ENCODE measurements at places on chromosomes 7 and 10. TPM values are rescaled to one million over a fixed set of nuclear protein-coding genes. Genes with fewer than 3 reads are reported as not detected.

Gene SAP25
- 36.1 TPM for total RNA-seq

Gene SLC13A1
- not detected for total RNA-seq

Gene SPDYE9
- not detected for total RNA-seq

Gene RGR
- not detected for total RNA-seq

Gene CHAT
- total RNA-seq, result not detected

Gene TMEM196
- total RNA-seq, result not detected

Gene PRPS1L1
- total RNA-seq, result not detected

Gene IMMP2L
- 6.5 TPM for total RNA-seq

- DNase-seq, result no peak
- H3K27ac ChIP-seq, result no peak overlapping the region
- no peaks in the 10 kb centered on the region for H3K36me3 ChIP-seq
- H3K27me3 ChIP-seq, result no peaks in the 10 kb centered on the region
Measured at GRCh38 chr7:18540396-18540795, 44.8 kb downstream of the HDAC9 start.

DNA sequence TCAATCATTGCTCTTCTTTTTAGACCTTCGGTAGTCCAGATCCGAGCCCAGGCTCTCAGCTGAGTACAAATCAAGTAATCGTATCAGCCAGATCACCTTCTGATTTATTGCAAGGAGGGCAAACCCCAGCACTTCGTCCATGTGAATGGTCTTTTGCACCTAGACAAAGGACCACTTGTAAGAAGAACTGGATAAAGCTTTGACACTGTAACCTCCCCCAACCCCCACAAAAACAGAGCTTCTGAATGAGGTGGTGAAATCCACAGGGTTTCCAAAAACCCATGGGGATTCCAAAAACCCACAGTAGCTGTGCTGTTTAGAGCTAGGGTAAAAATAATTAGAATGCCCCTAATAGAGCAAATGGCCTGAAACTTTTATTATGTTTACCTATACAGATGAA, 148.8 kb upstream of the ODAD2 start:
- no peaks in the 10 kb centered on the region for H3K27me3 ChIP-seq
- no peak overlapping the region for H3K27ac ChIP-seq
- H3K4me3 ChIP-seq, result no peak overlapping the region
- no peaks in the 10 kb centered on the region for H3K36me3 ChIP-seq

- no peak for DNase-seq
- H3K4me1 ChIP-seq, result no peaks in the 10 kb centered on the region
- H3K36me3 ChIP-seq, result no peaks in the 10 kb centered on the region
- H3K4me3 ChIP-seq, result no peak overlapping the region
- no peak overlapping the region for H3K27ac ChIP-seq
Measured at GRCh38 chr7:41189866-41190265, 513.0 kb downstream of the INHBA start.

DNA sequence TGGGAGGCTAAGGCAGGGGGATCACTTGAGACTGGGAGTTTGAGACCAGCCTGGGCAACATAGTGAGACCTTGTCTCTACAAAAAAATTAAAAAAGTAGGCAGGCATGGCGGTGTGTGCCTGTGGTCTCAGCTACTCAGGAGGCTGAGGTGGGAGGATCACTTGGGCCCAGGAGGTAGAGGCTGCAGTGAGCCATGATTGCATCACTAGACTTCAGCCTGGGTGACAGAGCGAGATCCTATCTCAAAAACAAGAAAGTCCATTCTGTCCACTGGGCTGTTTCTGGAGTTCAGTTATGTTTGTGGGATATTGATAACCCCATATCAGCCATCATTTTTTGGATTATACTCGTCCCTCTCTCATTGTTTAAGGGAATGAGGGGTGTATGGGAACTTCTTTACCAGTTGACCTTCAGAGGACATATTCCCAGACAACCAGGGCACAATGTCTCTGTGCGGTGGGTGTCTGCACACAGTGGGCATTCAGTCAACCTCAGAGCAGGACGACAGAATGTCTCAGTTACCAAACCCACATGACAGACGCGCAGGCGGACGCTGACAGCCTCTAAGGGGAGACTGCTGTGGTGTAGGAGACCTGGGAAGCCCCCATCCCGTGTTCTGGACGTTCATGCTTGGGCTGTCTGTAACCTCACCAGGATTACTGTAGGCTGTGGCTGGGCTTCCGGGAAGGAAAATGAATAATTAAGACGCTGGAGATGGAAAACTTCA, 69.4 kb downstream of the CARD11 start:
- H3K4me1 ChIP-seq, result peaks cover 48% of the 10 kb centered on the region
- H3K4me3 ChIP-seq, result no peak overlapping the region
- H3K36me3 ChIP-seq, result peaks cover 42% of the 10 kb centered on the region
- DNase-seq, result no peak
- H3K27ac ChIP-seq, result no peak overlapping the region
- H3K27me3 ChIP-seq, result no peaks in the 10 kb centered on the region

GRCh38 chr7:83053965-83054364, 108.7 kb downstream of the PCLO start:
- no peak overlapping the region for H3K27ac ChIP-seq
- no peaks in the 10 kb centered on the region for H3K4me1 ChIP-seq
- no peak overlapping the region for H3K4me3 ChIP-seq
- no peaks in the 10 kb centered on the region for H3K27me3 ChIP-seq
